ENCODE measurements at places on chromosomes 11 and 22.

- peak; percentile 62 for DNase-seq
Measured at GRCh38 chr11:70085815-70086769, 8.0 kb downstream of the ANO1 start.

GRCh38 chr11:37107831-37108230 is 509.8 kb upstream of the RAG2 start:
- no peak for DNase-seq

- DNase-seq: no peak
Measured at GRCh38 chr22:25883482-25884033, 141.6 kb downstream of the MYO18B start.

GRCh38 chr22:29480512-29481264 is 670 bp downstream of the NEFH start:
- DNase-seq: no peak

GRCh38 chr22:19397734-19398104 is 33.8 kb downstream of the HIRA start:
- no peak for DNase-seq
